ENCODE measurements at places on chromosomes 1 and 21. TPM values are rescaled to one million over a fixed set of nuclear protein-coding genes. Genes with fewer than 3 reads are reported as not detected.

The REN gene
- total RNA-seq: not detected

The UTP25 gene
- 15.9 TPM for total RNA-seq

The SFN gene
- 1.5 TPM for total RNA-seq

The KCNA2 gene
- total RNA-seq: not detected

The UBE2G2 gene
- 76.5 TPM for total RNA-seq

The EDARADD gene
- total RNA-seq: 0.49 TPM

The SLC44A5 gene
- 0.49 TPM for total RNA-seq

The FOXD2 gene
- 0.24 TPM for total RNA-seq

The KLHDC9 gene
- total RNA-seq: 2.2 TPM

The SCAMP3 gene
- total RNA-seq: 45.8 TPM

The WNT3A gene
- total RNA-seq: not detected

The MMP23B gene
- 0.49 TPM for total RNA-seq

The RHOU gene
- 1.2 TPM for total RNA-seq

The DRAXIN gene
- not detected for total RNA-seq

The KRTAP7-1 gene
- total RNA-seq: not detected

The FAM20B gene
- total RNA-seq: 33.6 TPM
